ENCODE measurements at places on chromosomes 1 and 21. TPM values are rescaled to one million over a fixed set of nuclear protein-coding genes. Genes with fewer than 3 reads are reported as not detected.

Gene KRTAP10-10
- not detected for total RNA-seq

Gene AGMAT
- 2.2 TPM for total RNA-seq

Gene LIX1L
- total RNA-seq, result 33.3 TPM

Gene TNFRSF18
- not detected for total RNA-seq

Gene NT5C1A
- total RNA-seq, result not detected

Gene PDE4B
- total RNA-seq, result 19.2 TPM

Gene MROH9
- under 0.01 TPM for total RNA-seq

Gene JTB
- total RNA-seq, result 162 TPM

Gene HES3
- not detected for total RNA-seq

Gene PTP4A2
- total RNA-seq, result 568 TPM

Gene KIF14
- 1.8 TPM for total RNA-seq

Gene SPRR2A
- total RNA-seq, result not detected

Gene KLF18
- not detected for total RNA-seq

Gene BLACAT1
- not detected for total RNA-seq

Gene CYYR1
- under 0.01 TPM for total RNA-seq

Gene MATN1
- total RNA-seq, result under 0.01 TPM

Gene SPOCD1
- total RNA-seq, result 58.6 TPM

Gene FMO1
- total RNA-seq, result not detected

Gene HAO2
- total RNA-seq, result not detected

Gene HSD3B1
- not detected for total RNA-seq

Gene ALX3
- total RNA-seq, result not detected

Gene CRYAA
- not detected for total RNA-seq

Gene TNNI3K
- total RNA-seq, result 0.72 TPM

Gene MLLT11
- 1.8 TPM for total RNA-seq

Gene USH2A
- under 0.01 TPM for total RNA-seq

Gene SLAMF7
- total RNA-seq, result under 0.01 TPM

Gene CRNN
- not detected for total RNA-seq

Gene HTR6
- not detected for total RNA-seq

Gene PDPN
- 4.7 TPM for total RNA-seq

Gene LORICRIN
- total RNA-seq, result not detected

Gene SELP
- total RNA-seq, result not detected

Gene PCBP3
- total RNA-seq, result 1.1 TPM

Gene SDHC
- 26.5 TPM for total RNA-seq

Gene SPRR1A
- not detected for total RNA-seq

Gene NES
- total RNA-seq, result 1.5 TPM

Gene C1orf141
- not detected for total RNA-seq

Data from osteoblast (primary cell).